ENCODE measurements at places on chromosomes 3 and 15. TPM values are rescaled to one million over a fixed set of nuclear protein-coding genes. Genes with fewer than 3 reads are reported as not detected.

- no peak for DNase-seq
These were observed 6.1 kb downstream of the ZIC1 start for GRCh38 chr3:147415286-147415685.

- no peak for DNase-seq
These were observed 68.7 kb downstream of the SRGAP3 start for GRCh38 chr3:9180764-9181117.

DNA sequence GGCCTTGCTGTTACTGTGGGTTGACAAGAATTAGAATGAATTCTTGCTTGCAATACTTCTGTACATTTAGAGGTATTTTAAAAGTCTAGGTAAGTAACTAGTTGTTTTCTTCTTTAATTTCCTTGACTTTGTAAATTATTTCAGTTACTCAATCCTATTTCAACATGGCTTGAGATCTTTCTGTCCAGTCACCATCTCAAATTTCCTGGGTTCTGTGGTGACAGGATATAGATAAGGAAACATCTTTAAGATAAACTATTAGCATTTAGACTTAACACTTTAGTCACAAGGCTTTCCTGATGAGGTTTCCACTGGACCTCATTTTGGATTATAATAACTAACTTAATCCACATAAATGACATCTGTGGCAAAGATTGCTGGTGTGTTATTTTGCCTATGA lies 195.9 kb upstream of the DPH6 start:
- no peak for DNase-seq

DNA sequence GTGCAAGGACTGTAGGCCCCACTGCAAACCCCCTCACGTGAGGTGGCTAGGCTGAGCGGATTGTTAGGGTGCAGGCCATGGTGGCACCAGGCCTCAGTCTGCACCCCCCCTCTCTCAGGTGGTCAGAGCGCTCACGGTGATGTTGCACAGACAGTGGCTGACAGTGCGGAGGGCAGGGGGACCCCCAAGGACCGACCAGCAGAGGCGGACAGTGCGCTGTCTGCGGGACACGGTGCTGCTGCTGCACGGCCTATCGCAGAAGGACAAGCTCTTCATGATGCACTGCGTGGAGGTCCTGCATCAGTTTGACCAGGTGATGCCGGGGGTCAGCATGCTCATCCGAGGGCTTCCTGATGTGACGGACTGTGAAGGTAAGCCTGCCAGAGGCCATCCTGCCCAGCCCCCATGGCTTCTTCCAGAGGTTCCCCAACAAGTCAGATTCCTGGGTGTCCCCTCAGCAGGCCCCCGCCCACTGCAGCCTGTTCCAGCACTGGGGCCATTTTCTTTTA lies 18.2 kb downstream of the ATRIP start:
- no peak for DNase-seq

- no peak for DNase-seq
These were observed 136.5 kb downstream of the CPNE4 start for GRCh38 chr3:131898346-131898745.

GRCh38 chr15:64163659-64164362 lies 989 bp upstream of the PPIB start:
- DNase-seq, result no peak

GRCh38 chr3:134471521-134472193 lies 14.1 kb downstream of the ANAPC13 start:
- peak; percentile 14 for DNase-seq

GRCh38 chr3:41321642-41321980 lies 122.3 kb downstream of the CTNNB1 start:
- DNase-seq, result no peak

GRCh38 chr15:75695220-75695619 lies 17.4 kb downstream of the CSPG4 start:
- DNase-seq, result no peak

- DNase-seq, result no peak
These were observed 3.6 kb downstream of the PDIA3 start for GRCh38 chr15:43749690-43750345.

DNA sequence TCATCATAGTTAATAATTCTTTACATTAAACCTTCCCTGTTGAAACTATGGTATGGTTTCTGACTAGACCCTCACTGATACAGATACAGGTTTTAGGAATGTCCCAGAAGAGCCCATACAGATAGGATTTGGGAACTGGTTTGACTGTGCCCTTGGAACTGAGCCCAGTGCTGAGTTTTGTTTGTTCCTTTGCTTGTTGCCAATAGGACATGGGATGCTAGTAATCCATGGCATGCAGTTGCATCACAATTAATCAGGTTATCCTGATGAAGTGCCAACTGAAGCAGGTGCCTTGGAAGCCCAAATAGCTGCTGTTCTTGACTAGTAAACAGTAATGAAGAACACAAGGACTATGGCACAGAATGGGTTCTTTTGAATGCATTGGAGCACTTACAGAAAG lies 230.6 kb downstream of the NEK10 start:
- DNase-seq, result no peak

- DNase-seq, result peak; percentile 65
These were observed 37.0 kb upstream of the TRIM71 start for GRCh38 chr3:32780735-32781210.

- DNase-seq, result no peak
These were observed 109.1 kb downstream of the PPP2R3A start for GRCh38 chr3:136074546-136075170.

GRCh38 chr3:169613053-169613803 lies 50.3 kb downstream of the MECOM start:
- DNase-seq, result no peak

- DNase-seq, result no peak
These were observed 22.9 kb downstream of the RAB6B start for GRCh38 chr3:133872781-133873180.

- peak; percentile 54 for DNase-seq
These were observed 317.3 kb downstream of the FGF12 start for GRCh38 chr3:192409838-192410683.

GRCh38 chr3:191139736-191140135 lies 59.3 kb upstream of the OSTN start:
- no peak for DNase-seq

GRCh38 chr3:112672716-112673541 lies 32.0 kb upstream of the CCDC80 start:
- no peak for DNase-seq

GRCh38 chr15:89967881-89968280 lies 33.2 kb upstream of the ZNF710 start:
- no peak for DNase-seq

GRCh38 chr15:56537881-56538280 lies 72.9 kb upstream of the MNS1 start:
- DNase-seq, result no peak

- no peak for DNase-seq
These were observed 228.0 kb downstream of the UACA start for GRCh38 chr15:70535071-70535954.

GRCh38 chr15:80823995-80824394 lies 44.8 kb downstream of the CEMIP start:
- no peak for DNase-seq

DNA sequence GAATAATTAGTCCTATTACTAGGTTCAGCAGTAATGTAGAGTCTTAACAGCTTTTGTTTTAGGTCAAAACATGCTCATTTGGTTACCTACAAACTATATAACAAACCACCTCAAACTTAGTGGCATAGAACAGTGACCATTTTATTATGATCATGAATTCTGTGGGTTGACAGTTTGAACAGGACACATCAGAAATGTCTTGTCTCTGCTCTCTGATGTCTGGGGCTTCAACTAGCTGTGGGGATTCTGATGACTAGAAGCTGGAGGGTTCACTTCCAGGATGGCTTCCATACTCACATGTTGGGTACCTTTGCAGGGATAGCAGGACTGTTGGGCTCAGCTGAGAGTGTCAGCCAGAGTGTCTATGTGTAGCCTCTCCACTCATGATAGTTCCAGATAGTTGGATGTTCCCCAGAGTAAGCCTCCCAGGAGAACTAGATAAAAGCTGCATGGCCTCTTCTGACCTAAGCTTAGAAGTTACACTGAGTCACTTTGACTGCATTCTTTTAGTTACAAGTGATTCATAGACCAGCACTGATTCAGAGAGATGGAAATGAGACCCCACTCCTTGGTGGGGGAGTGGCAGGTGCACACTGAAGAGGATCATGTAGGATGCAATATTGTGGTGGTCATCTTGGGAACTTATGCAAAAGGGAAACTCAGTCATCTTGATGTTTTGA lies 32.6 kb downstream of the PLCL2 start:
- DNase-seq, result no peak

- DNase-seq, result no peak
These were observed 373.3 kb upstream of the RBMS3 start for GRCh38 chr3:28907616-28908015.

DNA sequence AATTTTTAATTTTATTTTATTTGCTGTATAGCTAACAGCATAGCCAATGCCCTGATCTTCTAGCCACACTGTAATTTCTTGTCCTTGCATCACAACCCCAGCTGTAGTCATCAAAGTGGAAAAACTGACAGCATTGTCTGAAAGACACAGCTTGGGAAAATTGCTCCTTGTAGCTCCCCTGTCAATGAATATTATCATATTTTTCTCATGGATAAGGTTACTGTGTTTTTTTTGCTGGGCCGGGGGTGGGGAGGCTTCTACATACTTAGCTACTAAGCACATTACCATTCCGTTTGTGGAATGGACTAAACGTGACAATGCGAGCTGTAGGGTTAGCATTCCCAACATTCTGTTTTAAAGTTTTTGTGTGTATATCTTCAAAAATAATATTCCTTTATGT lies 381.3 kb downstream of the TIGIT start:
- DNase-seq, result no peak

DNA sequence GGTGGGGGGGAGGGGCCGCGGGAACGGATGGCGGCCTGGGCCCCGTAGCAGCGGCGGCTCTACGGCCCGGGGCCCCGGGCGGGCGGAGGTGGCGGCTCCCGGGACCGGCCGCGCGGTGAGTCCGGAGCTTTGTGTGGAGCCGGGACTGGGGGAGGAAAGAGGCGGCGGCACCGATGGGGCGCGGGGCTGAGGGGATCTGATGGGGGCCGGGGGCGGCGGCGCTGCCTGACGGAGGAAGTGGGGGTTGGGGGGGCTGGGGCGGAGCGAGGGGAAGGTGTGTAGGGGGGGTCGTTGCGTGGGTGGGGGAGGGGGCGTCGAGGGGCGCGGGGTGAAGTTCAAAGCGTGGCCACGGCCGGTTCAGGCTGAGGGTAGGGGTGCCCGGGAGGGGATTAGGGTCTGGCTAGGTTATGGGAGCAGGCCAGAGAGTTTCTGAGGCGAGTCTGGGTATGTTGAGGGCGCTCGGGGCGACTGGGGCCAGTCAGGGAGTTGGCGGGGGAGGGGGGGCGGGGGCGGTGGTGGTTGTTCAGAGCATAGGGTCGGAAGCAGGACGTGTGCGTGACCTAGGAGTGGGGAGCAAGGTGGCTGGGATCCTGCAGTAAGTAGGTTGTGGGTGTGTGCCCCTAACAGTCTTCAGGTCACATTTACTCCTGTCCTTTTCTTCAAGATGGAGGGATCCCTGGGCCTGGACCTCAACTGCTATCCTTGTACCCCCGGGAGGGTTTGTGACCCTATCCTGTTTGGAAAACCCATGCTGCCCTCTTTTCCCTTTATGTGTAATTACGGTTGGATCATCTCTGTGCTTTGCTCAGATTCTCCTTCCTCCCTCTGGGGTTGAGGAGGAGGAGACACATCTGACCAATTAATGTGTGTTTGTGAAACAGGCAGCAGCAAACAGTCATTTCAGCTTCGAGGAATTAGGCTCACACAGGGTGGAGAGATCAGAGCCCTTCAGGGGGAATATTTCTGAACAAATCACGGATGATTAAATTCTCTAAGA lies 644 bp downstream of the ZNF609 start:
- peak; percentile 84 for DNase-seq

- DNase-seq, result no peak
These were observed 107.2 kb downstream of the SNRPN start for GRCh38 chr15:25061808-25062550.

DNA sequence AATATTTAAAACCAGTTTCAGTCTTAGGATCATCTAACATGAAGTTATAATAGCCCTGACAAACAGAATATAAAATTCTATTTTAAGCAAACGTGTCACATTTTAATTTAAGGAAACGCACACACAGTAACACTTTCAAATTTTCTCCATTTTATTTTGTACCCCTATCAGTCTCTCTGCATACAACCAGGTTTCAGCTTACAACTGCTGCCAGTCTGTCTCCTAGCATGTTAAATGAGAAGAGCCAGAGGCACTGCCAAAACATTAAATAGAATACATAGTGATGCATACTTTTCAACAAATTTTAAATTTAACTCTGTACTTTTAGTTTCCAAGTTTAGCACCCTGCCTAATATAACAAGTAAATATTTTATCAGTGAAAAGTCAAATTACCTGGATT lies 60.8 kb downstream of the UACA start:
- no peak for DNase-seq

DNA sequence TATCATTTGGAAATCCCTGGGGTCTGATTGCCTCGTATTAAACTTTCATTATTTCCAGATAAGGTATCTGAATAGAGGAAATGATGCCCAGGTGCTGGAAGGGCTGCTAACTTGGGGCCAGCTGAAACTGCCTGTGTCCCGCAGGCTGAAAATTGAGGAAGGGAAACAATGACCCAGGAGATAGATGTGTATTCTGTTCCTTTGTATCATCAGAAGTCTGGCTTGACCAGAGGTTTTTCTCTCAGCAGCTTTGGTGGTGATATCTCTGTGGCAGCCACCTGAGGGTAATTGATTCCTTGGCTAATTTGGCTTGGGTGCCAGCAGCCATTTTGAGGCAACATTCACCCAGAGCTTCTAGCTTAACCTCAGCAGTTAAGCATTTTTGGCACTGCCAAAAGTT lies 90.0 kb upstream of the STT3B start:
- DNase-seq, result no peak

- DNase-seq, result no peak
These were observed 15.4 kb upstream of the MSL2 start for GRCh38 chr3:136211547-136211946.

PAQR5 gene
- polyA plus RNA-seq, result 83.8 TPM

SPESP1 gene
- not detected for polyA plus RNA-seq

TMIE gene
- polyA plus RNA-seq, result not detected

SLC28A1 gene
- 0.06 TPM for polyA plus RNA-seq

ZNF80 gene
- polyA plus RNA-seq, result not detected

TUSC7 gene
- polyA plus RNA-seq, result not detected

TRIM71 gene
- not detected for polyA plus RNA-seq

SMAD6 gene
- 40.5 TPM for polyA plus RNA-seq

VWA5B2 gene
- 0.47 TPM for polyA plus RNA-seq

CHRM5 gene
- polyA plus RNA-seq, result not detected

CTDSPL gene
- 10.6 TPM for polyA plus RNA-seq

BDH1 gene
- polyA plus RNA-seq, result 3.7 TPM

BUB1B gene
- polyA plus RNA-seq, result 42.6 TPM

STX19 gene
- polyA plus RNA-seq, result not detected

ZBTB20 gene
- polyA plus RNA-seq, result 0.85 TPM

ARRDC4 gene
- 0.15 TPM for polyA plus RNA-seq

ATP11B gene
- 10.1 TPM for polyA plus RNA-seq

ANKRD34C gene
- polyA plus RNA-seq, result not detected

GOLGA8K gene
- 0.87 TPM for polyA plus RNA-seq

MITF gene
- 14.7 TPM for polyA plus RNA-seq

SPTSSB gene
- 0.07 TPM for polyA plus RNA-seq

EFHB gene
- 2.1 TPM for polyA plus RNA-seq

TRIP4 gene
- 24.8 TPM for polyA plus RNA-seq

CPB1 gene
- polyA plus RNA-seq, result not detected

Measured in A549 (cell line).